NB4 (cell line): ENCODE measurements at places on chromosomes 7 and 10.

- DNase-seq, result no peak
Measured at GRCh38 chr10:132207536-132208461, 21.1 kb downstream of the DPYSL4 start.

DNA sequence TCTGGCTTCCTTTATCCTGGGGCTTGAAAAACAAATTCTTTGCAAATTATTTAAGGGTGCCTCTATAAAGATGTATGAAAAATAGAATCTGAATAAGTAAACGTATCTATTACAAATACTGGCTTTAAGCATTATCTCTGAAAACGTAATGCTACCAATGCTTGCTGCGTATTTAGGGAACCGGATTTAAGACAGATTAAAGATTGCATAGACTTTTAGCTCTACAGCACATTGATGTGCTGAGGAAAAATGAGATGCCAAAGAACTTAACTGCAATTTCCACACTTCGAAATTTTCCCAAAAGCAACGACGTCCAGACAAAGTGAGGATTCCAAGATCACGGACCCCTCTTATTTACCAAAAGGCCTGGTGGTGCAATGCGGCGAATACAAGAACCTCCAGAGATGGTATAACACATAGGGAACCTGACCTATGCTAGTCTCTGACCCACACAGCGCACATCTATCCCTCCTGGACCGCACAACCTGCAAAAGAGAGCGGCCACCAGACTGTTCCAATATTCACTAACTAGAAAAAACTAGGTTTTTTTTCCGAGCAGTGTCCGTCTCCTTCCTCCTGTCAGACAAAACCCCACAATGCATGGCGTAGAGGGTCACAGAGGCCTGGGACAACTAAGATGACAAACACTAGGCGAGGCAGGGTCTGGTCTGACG, 34.3 kb upstream of the PHF14 start:
- DNase-seq, result no peak

- DNase-seq, result no peak
Measured at GRCh38 chr10:132240581-132240980, 53.8 kb downstream of the DPYSL4 start.

DNA sequence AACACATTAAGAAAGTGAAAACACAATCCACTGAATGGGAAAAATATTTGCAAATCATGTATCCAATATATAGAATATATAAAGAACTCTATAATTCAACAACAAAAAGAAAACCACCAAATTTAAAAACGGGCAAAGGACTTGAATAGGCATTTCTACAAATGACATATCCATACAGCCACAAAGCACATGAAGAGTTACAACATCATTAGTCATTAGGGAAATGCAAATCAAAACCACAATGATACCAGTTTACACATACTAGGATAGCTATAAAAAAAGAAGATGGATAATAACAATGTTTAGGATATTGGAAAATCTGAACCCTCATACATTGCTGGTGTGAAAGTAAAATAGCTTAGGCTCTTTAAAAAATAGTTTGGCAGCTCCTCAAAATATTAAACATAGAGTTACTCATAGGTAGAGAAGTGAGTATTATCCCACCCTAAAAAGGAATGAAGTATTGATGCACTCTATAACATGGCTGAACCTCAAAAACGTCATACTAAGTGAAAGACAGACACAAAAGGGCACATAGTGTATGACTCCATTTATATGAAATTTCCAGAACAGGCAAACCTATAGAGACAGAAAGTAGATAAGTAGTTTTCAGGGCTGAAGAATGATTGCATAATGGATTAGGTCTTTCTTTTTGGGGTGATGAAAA, 4.5 kb downstream of the ZPBP start:
- DNase-seq, result no peak
